Lung microvascular endothelial cell (primary cell): ENCODE measurements at places on chromosomes 1 and 21. TPM values are rescaled to one million over a fixed set of nuclear protein-coding genes. Genes with fewer than 3 reads are reported as not detected.

The OR2L13 gene
- total RNA-seq = not detected in 2 replicates

The LORICRIN gene
- total RNA-seq = not detected in 2 replicates

The PRELP gene
- not detected in 2 replicates for total RNA-seq

The CFAP141 gene
- total RNA-seq = not detected in 2 replicates

The CFHR1 gene
- not detected in 2 replicates for total RNA-seq

The FCGR1A gene
- total RNA-seq = not detected in 2 replicates

The PEX10 gene
- total RNA-seq = 24.6 and 26.0 TPM in 2 replicates

The CYP4A22 gene
- total RNA-seq = not detected in 2 replicates

The LRRC71 gene
- under 0.01 TPM in 2 replicates for total RNA-seq

The SPRR2G gene
- not detected in 2 replicates for total RNA-seq

The ANGPTL3 gene
- total RNA-seq = not detected in 2 replicates

The BGLAP gene
- under 0.01 and 0.20 TPM in 2 replicates for total RNA-seq

The S100A7A gene
- not detected in 2 replicates for total RNA-seq

The LSM10 gene
- 8.1 and 9.9 TPM in 2 replicates for total RNA-seq

The GATAD2B gene
- 3.5 and 4.2 TPM in 2 replicates for total RNA-seq

The BTG2 gene
- 22.4 TPM in 2 replicates for total RNA-seq

The SLC2A5 gene
- under 0.01 and 0.20 TPM in 2 replicates for total RNA-seq

The SPATA17 gene
- not detected in 2 replicates for total RNA-seq

The SHE gene
- 62.3 and 91.7 TPM in 2 replicates for total RNA-seq

The TMPRSS15 gene
- total RNA-seq = not detected in 2 replicates

The KRTAP10-12 gene
- total RNA-seq = not detected in 2 replicates

The PGBD5 gene
- total RNA-seq = 0.22 and 0.60 TPM in 2 replicates

The REN gene
- not detected in 2 replicates for total RNA-seq

The C1orf210 gene
- not detected in 2 replicates for total RNA-seq

The HEYL gene
- total RNA-seq = under 0.01 TPM in 1 of 2 replicates, not detected in the other

The RAB7B gene
- not detected in 2 replicates for total RNA-seq

The CDK18 gene
- total RNA-seq = 0.20 and 0.44 TPM in 2 replicates

The CNTN2 gene
- total RNA-seq = not detected in 2 replicates

The COL11A1 gene
- total RNA-seq = not detected in 2 replicates

The PSRC1 gene
- total RNA-seq = 0.79 and 2.8 TPM in 2 replicates

The MGST3 gene
- 148 and 319 TPM in 2 replicates for total RNA-seq

The PDZK1 gene
- not detected in 2 replicates for total RNA-seq

The BNIPL gene
- under 0.01 and 0.20 TPM in 2 replicates for total RNA-seq

The TPTE gene
- not detected in 2 replicates for total RNA-seq

The CIART gene
- 0.44 and 1.4 TPM in 2 replicates for total RNA-seq

The PRAMEF10 gene
- not detected in 2 replicates for total RNA-seq

The SPAG17 gene
- not detected in 2 replicates for total RNA-seq

The SLAMF8 gene
- total RNA-seq = not detected in 2 replicates

The HPDL gene
- 0.60 and 1.3 TPM in 2 replicates for total RNA-seq

The C8B gene
- not detected in 2 replicates for total RNA-seq

The ERICH3 gene
- total RNA-seq = not detected in 2 replicates

The LSS gene
- 41.8 and 52.6 TPM in 2 replicates for total RNA-seq

The POU3F1 gene
- total RNA-seq = under 0.01 TPM in 1 of 2 replicates, not detected in the other
